ENCODE measurements at places on chromosomes 6 and 20. TPM values are rescaled to one million over a fixed set of nuclear protein-coding genes. Genes with fewer than 3 reads are reported as not detected.

- DNase-seq: no peak
Observed at GRCh38 chr6:38016824-38017223, 197.3 kb downstream of the ZFAND3 start.

GRCh38 chr20:13298692-13299373 lies 77.8 kb downstream of the ISM1 start:
- no peak for DNase-seq

GRCh38 chr20:36991703-36992102 lies 40.2 kb upstream of the SAMHD1 start:
- no peak for DNase-seq

DNA sequence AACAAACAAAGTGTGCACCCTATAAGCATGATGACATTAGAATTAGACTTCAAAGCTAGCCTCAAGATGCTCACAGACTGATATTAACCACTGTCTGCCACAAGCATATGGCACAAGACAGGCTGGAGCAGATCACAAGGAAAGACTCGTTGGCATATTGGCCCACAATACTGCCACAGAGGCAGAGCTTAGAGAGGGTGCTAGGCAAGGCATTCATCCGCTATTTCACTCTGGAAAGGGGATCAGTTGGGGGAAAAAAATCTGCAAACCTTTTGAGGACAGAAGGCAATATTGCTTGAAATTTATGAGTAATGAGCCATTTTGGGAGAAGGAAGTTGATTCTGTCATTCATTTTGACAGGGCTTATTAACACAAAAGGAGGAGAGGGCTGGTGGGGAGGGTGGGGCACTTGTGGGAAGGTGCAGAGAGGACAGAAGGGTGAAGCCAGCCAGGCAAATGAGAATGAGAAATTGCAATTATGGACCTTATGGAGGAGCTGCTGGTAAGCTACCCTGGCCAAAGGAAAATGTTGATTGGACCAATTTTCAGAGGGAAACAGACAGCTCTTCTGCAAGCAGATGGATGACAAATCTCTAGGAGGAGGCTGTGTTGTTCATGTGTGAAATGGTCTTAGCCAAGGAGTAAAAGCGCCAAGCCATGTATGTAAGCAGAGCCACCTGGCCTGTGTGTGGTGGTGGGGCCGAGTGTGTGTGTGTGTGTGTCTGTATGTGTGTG lies 187.7 kb downstream of the GMPR start:
- DNase-seq: no peak

DNA sequence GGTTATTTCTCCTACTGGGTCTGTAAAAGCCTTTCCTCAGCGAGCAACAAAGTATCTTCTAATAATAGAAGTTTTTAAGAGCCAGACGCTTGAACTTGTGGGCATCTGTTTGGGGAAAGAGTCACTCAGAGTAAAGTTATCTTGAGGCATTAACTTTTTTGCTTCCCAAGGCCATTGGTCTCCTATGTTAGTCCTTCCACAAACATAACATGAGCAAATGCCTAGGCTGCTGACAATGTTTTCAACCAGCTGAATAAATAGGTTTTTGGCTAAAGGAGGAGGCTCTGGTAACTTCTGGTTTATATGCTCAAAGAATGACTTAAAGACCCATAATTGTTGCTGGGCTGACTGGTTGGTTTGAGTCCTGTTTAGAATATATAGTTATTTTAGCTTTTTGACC lies 213.5 kb upstream of the SYNCRIP start:
- DNase-seq: no peak

- DNase-seq: peak; percentile 46
Observed at GRCh38 chr6:15026832-15027231, 219.0 kb upstream of the JARID2 start.

GRCh38 chr6:89987140-89987539 lies 92.9 kb downstream of the GJA10 start:
- DNase-seq: no peak

- no peak for DNase-seq
Observed at GRCh38 chr20:34817072-34817471, 8.4 kb downstream of the NCOA6 start.

Gene TP53RK
- 17.4 TPM for polyA plus RNA-seq

Gene CLDN20
- 3.3 TPM for polyA plus RNA-seq

Gene PDYN
- polyA plus RNA-seq: 0.52 TPM

Gene SLC22A3
- polyA plus RNA-seq: 6.4 TPM

Gene PRSS16
- 0.28 TPM for polyA plus RNA-seq
